Stimulated activated CD8-positive, alpha-beta memory T cell treated with anti-CD3 and anti-CD28 coated beads, Interleukin-7, amount 100 ng/mL, for 1 hour (primary cell): ENCODE measurements at places on chromosomes 7 and 10.

DNA sequence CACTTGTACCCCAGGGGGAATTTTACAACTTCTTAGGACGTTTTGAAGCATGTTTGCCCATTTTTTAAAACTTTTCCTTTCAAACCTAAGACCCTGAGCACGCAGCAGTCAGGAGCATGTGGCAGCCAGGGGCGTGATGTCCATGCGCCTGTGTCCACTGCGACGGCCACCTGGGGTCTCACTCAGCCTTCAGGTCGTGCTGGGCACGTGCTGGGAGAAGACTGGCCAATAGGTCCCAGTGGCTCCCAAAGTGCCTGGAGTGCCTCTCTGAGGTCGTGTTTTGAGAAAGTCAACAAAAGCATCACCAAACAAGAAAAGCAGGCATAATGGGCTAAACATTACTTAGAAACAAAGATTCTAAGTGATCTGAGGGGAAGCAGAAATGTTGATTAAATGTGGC is 14.8 kb downstream of the LRRC27 start:
- no peak for DNase-seq

DNA sequence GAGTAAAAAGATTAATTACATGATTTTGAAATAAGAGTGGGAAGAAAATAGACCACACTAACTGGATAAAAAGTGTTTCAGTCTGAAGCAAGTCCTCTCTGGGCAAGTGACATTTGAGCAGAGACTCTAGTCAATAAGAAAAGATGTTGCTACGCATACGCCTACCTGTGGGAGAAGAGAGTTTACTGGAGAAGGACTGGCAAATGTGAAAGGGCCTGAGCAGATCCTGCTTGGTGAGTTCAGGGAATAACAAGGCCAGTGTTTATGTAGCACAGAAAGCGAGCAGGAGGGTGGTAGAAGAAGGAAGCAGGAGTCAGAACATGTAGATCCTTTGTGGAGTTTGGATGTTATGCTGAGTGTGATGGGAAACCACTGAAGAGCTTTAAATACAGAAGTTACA is 43.4 kb downstream of the RAB18 start:
- DNase-seq = no peak

DNA sequence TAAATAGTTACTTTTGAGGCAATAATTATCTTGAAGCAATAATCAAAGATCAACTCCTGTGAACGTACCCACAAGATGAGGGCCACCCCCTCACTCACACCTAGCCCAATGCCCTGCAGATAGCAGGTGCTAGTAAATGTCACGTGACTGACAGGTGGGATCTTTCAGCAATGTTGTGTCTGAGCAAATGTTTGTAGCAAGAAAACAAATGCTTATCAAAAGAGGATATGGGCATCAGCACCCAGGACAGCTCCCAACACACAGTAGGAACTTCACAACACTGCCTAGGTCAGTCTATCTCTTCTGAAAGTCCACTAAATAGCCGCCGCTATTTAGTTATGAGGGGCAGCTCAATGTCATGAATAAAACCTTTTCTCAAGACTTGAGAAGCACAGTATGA is 120.8 kb upstream of the PDLIM1 start:
- no peak for DNase-seq

GRCh38 chr7:140722254-140722653 is 25.7 kb downstream of the NDUFB2 start:
- no peak for DNase-seq

- no peak for DNase-seq
Measured at GRCh38 chr7:128167042-128167701, 73.9 kb upstream of the LEP start.

GRCh38 chr10:14884082-14884481 is 5.4 kb downstream of the SUV39H2 start:
- no peak for DNase-seq

DNA sequence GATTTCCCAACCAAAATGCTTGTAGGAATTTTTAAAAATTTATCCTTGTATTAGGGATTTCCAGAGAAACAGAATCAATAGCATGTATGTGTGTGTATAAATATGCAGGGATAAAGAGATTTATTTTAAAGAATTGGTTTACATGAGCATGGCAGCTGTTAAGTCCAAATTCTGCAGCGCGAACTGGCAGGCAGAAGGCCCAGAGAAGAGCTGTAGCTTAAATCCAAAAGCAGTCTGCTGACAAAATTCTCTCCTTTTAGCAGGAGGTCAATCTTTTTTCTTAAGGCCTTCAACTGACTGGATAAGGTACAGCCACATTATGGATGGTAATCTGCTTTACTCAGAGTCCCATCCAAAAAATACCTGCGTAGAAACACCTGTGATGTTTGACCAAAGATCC is 42.0 kb downstream of the PRR15 start:
- DNase-seq = no peak

DNA sequence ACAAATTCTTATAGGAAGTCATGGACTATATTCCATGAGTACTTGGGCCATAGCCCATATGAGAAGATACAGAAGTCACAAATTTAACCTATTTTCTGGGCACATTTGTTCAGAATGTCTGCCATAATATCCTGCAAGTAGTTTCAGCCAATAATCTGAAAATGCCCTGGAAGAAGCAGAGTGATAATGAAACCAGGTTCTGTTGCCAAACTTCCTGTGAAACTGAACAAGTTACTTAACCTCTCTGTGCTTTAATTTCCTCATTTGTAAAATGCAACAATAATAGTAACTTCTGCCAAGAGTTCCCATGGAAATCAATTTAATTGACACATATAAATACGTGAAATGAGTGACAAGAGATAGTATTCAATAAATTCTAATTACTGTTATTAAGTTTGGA is 88.8 kb downstream of the SEMA3C start:
- no peak for DNase-seq

DNA sequence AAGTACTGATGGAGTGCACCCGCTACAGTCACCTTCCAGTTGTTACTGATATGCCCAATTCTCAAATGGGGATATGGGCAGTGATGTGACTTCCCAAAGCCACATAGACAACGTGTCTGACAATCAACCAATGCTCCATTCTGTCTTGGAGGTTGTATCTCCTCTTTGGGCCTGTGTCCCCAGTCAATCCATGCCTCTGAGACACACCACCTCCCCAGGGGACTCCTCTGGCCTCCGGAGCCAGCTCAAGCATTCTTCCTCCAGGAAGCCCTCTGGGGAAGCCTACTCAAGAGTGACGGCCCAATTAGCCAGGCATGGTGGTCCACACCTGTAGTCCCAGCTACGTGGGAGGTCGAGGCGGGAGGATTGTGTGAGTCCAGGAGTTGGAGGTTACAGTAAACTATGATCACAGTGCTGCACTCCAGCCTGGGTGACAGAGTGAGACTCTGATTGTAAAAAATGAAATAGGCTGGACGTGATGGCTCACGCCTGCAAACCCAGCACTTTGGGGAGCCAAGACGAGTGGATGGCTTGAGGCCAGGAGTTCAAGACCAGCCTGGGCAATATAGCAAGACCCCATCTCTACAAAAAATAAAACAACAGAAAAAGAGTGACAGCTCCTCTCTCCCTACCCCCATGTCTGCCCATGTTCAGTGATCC is 99.5 kb upstream of the TNRC18 start:
- DNase-seq = no peak

- DNase-seq = no peak
Measured at GRCh38 chr10:86164960-86165630, 201.5 kb downstream of the GRID1 start.

DNA sequence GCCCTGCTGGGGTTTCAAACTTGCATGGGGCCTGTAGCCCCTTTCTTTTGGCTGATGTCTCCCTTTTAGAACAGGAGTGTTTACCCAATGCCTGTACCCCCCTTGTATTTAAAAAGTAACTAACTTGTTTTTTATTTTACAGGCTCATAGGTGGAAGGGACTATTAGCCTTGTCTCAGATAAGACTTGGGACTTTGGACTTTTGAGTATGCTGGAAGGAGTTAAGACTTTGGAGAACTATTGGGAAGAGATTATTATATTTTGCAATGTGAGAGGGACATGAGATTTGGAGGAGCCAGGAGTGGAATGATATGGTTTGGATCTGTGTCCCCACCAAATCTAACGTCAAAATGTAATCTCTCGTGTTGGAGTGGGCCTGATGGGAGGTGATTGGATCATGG is 314.9 kb upstream of the SP8 start:
- no peak for DNase-seq

GRCh38 chr7:3862774-3863173 is 561.7 kb downstream of the SDK1 start:
- no peak for DNase-seq

DNA sequence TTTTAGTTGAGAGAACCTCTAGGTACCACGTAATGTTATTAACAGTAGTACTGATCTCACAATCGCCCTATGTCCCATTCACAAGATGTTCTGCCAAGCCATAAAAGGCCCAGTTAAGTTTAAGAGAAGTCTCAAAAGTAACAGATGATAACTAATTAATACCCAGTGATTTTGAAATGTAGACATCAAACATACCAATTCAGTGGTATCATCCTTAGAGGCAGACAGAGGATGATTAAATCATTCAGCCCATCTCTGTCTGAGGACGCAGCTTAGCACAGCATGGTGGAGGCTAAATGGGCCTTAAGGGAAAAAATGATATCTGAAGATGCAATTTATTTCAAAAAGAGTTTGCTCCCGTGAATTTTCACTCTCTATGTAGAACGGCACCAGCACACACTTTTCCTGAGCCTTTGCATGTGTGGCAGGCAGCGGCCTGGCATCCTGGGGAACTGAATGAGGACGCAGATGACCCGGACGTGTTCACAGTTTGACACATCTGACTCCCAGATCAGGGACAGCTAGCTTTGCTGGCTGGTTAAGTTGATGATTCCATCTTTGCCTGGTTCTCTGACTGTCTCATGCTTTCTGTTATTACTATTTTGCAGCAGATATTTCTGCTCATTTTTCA is 13.4 kb downstream of the EGFR start:
- DNase-seq = no peak

DNA sequence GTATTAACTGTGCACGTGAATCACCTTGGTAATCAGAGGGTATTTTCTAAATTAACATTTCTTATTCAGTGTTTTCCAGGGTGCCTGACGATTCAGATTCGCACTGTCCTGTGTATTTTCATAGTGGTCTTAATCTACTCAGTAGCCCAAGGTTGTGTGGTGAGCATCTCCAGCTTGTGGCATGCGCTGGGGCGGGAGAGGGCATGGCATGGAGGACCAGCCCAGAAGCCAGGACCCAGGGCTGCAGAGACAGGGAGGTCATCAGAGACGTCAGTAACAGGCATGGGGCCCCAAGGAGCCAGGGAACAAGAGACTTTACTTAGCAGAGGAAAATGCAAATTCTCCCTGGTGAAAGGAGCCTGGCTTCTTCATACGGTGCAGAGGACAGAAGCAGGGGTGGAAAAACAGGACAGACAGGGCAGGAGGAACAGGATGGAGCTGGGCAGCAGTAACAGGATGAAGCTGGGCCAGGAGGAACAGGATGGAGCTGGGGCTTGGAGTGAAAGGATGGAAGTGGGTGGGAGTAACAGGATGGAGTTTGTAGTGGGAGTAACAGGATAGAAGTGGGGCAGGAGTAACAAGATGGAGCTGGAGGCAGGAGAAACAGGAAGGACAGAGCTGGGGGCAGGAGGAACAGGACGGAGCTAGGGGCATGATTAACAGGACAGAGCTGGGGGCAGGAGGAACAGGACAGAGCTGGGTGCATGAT is 110.9 kb downstream of the ADCY1 start:
- DNase-seq = no peak

GRCh38 chr7:108456845-108457540 is 757 bp upstream of the NRCAM start:
- no peak for DNase-seq

GRCh38 chr10:94483970-94484369 is 61.6 kb upstream of the HELLS start:
- no peak for DNase-seq

- no peak for DNase-seq
Measured at GRCh38 chr10:132001238-132001972, 19.7 kb upstream of the BNIP3 start.

DNA sequence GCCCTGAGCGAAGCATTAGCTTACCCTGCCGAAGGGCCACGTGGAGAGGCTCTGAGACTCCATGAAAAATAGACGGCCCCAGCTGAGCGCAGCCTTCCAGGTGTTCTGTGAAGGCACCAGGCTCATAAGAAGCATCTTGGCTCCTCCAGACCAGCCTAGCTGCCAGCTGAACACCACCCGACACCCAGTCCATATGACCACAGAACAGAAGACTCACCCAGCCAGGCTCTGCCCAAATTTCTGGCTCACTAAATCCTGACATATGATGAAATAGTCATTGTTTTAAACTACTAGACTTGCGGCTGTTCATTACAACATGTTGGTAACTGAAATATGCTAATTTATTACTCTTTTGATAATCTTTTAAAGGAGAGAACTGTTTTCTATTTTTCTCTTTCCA is 99.5 kb upstream of the ABI1 start:
- DNase-seq = no peak

- no peak for DNase-seq
Measured at GRCh38 chr7:27182285-27182841, 2.7 kb downstream of the HOXA11 start.

DNA sequence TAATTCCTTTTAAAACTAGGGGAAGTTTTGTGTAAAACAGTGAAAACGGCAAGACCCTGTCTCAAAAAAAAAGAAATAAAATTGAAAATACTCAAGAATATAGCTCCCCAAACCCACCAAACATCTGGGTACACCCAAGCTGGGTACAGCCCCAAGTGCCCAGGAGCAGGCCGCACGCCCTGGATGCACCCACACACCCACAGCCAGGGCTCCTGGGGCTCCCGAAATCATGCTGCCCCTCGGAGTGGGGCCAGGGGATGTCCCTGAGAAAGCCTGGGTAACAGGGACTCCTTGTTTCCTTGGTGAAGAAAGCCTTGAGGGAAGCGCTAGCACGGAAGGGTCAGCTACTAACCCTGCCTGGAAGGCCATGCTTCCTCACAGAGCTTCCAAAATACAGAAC is 10.1 kb downstream of the BNIP3 start:
- DNase-seq = no peak

DNA sequence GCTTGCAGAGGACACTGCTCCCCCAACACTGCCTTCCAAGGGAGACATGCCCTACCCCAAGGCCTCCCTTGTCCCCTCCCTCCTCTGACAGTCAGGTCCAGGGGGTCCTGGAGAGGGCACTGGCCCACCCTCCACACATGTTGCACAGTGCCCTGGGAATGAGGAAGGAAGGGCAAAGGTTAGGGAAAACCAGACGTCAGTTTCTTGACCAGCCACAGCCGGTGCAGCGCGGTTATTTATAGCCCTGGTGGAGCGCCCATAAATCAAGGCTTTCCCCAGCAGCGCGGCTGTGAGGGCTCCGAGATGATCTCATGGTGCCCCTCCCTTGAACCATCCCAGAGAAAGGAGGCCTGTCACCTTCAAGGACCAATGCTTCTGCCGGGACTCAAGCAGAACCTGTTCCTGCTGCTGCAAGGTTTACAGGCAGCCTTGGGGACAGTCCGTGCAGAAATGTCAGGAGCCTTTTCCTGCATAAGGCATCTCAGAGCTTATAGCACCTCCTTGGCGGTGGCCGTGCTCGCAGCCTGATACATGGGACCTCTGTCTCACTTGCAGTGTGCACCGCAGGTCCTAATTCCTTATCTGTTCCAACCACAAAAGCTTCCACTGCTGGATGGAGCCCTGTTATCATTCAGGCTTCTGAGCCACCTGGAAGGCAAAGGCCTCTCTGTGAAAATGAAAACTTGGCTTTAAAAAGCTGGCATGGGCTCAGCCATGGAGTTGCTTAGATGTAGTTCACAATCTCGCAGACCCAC is 127.3 kb downstream of the LHPP start:
- DNase-seq = no peak
